HFF-Myc (cell line): ENCODE measurements at places on chromosomes 3 and 15.

DNA sequence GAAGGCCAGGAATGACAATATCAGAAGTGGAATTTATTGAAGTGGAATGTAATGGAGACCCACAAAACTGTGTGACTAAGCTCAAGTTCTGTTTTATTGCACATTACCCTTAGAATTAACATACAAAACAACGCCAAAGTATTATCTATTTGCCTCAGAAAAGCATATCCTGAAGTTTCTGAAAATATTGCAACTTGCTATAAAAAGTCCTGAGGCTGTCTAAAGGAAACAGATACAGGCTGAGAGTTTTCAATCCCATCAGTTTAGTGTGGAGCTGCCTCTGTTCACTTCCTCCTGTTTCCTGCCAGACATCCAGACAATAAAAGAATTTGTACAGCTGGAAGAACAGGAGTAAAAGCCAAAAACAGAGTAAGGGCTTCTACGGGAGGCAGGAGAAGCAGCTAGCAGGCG is 108.8 kb downstream of the FBN1 start:
- DNase-seq, result no peak

GRCh38 chr3:189167027-189167766 is 4.6 kb upstream of the TPRG1 start:
- no peak for DNase-seq

DNA sequence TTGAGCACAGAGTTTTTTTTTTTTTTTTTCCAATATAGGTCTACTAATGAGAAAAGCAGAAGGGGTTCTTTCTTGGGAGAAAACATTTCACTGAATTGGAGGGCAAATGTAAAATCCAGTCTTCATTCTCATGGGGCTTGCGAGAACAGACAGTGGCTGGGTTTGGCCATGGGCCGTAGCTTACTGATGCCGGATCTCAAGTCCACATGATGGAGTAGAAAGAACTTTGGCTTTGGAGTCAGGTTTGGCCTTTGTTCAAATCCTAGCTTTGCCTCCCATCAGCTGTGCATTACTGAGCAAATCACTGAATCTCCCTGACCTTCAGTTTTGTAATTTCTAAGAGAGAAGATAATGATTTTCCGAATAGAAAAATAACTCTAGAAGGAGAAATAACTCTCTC is 59.7 kb downstream of the LMCD1 start:
- DNase-seq, result no peak

DNA sequence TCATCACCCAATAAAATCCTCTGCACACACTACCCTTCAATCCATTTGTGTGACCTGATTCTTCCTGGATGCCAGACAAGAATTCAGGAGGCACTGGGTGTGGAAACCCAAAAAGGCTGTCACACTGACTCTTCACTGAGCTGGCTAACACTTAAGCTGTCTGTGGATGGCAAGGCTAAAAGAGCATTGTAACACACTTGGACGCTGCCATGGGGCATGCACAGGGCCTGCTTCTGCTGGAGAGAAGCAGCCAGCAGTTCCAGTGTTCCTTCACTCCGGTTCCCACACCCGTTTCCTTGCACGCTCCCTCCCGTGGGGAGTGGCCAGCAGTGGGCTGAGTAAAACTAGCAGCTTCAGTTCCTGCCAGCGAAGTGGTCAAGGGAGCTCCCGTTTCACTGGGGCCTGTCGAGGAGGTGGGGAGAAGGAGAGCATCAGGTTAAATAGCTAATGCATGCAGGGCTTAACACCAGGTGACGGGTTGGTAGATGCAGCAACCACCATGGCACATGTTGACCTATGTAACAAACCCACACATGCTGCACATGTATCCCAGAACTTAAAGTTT is 737.1 kb downstream of the FHIT start:
- DNase-seq, result no peak

DNA sequence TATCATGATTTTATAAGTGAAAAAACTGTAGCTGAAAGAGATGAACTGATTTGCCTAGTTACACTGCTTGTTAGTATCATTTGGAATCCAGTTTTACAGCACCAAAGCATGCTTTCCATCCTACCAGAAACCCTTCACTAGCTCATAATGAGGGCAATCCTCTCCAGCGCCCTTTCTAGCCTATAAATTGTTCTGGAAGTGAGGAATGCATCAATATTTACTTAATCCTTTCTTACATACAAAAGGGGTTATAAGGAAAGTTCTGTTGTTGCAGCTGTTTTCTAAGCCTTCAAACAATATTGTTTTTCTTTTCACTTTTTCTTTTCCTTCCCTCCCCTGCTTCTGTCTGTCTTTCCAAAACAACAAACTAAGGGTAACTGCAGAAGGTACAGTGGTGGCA is 11.0 kb upstream of the PCCB start:
- DNase-seq, result no peak

DNA sequence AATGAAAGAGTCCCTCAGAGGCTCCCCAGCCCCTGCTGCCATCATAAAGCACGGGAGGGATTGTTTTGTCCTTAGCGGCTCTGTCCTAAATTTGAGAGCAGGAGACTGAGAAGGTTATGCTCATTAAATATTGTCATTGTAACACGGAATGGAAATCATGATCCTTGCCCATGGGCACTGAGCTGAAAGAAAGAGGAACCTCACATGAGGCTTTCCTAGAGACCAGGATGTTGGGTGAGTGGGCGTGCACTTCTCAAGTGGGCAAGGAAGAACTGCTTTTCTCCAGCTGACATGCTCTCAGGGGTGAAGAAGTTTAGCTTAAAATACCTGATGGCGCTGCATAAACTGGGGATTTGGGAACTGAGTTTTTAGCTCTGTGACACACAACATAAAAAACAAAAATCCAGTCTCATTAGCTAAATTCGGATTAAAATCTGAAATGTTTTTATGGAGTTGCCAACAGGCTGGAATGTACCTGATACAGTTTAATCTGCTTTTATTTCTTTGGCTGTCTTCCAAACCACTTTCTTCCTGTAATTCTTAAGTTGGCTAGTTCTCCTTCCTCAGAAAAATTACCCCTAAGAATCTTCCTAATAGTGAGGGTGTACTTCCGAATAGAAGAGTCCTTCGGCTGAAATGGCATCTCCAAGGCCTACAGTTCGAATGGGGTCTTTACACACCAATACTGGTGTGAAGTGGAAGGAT is 31.7 kb downstream of the ADPGK start:
- DNase-seq, result no peak

DNA sequence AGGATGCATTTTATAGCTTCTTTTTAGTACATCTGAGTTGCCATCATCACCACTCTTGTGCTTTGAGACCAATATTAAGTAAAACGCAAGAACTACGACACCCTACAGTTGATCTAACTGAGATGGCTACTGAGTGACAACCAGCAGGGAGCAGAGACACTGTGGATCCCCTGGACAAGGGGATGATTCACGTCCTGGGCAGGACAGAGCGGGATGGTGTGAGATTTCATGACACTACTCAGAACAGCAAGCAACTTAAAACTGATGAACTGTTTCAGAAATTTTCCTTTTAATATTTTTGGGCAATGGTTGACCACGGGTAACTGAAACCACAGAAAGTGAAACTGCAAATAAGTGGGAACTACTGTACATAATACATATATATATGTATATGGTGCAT is 299.2 kb downstream of the ADAMTS17 start:
- no peak for DNase-seq

DNA sequence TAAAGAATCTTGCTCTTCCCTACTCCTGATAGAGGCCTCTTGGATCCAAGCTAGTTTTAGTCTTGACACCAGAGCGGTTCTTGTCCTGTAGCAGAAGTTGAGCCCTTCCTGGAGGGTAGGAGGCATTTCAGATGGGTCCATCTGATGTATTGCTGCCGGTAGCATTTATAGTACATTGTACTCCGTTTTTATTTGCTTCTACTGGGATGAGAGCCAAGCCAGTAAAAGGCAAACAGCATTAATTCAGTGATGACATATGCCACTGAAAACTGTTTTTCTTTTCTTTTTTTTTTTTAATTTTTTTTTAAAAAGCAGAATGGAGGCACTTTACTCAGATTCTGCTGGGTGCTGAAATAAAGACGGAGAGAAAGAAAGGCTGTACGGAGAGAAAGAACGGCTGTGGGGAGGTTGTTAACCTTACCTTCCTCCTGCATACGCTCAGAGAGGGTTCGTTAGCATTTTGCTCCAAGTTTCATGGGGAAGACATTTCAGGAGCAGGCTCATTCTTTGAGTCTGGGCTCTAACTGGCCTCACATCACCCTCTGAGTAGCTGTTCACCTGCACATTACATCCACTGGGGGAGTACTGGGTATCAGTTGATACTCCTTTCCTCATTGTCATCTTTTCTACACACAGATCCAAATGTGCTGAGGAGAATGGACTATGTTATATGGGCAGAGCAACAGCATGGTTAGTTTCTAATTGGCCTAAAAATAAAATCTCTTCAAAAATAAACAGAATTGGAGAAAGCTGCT is 161.5 kb downstream of the FEZF2 start:
- DNase-seq, result no peak

GRCh38 chr3:37668431-37668817 is 193.3 kb upstream of the CTDSPL start:
- no peak for DNase-seq

DNA sequence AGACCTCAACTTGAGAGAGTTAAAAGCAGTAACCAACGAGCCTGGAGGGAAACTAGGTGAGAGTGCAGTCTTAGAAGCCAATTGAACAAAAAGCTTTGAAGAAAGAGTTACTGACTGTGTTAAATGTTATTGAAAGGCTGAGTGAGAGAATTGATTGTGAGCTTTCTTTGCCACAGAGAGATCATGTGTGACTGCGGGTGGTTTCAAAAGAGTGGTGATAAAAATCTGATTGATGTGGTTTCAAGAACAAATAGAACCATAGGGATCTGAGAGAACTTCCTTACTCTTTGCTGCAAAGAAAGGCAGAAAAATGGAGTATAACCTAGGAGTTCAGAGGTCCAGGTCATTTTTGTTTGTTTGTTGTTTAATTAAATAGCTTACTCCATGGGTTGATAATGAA is 759.9 kb upstream of the ALCAM start:
- no peak for DNase-seq

- no peak for DNase-seq
These were observed 165.3 kb downstream of the SHQ1 start for GRCh38 chr3:72682936-72683452.

DNA sequence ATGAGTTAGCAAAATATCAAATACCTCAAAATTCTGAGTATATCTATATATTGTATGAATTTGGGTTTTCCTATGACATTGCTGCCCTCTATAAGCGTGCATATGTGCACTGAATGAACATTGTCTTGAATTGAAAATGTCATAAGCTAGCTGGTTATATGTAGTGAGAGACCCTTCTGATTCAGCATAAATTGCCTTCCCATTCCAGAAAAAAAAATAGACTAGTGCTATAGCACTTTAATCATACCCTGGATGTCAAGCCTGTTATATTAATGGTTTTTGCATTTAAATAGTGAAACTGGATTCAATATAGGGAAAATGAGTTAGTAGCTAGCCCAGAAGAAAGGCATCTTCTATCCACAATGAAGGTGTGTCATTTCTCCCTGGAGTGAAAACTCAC is 265.1 kb downstream of the TUSC7 start:
- no peak for DNase-seq

- no peak for DNase-seq
These were observed 11.3 kb downstream of the SLCO2A1 start for GRCh38 chr3:134018406-134018805.

GRCh38 chr3:136634821-136635220 is 117.4 kb downstream of the STAG1 start:
- no peak for DNase-seq

DNA sequence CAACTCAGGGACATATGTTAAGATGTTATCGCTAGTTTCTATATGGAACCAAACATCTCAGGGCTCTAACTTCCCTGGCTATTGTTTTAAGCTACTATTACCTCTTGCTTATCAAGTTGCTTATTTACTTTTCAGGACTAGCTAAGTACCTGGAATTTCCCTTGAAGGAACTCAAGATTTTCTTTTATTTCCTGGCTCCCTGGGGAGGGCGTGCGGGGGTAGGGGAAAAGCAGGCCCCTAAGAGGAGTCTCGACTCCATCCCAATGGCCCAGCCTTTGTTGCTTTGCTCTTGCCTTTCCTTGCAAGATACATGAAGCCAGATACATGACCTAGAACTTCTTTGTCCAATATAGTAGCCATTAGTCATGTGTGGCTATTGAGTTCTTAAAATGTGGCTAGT is 76.9 kb upstream of the STXBP5L start:
- no peak for DNase-seq

- no peak for DNase-seq
These were observed 584.9 kb downstream of the AGBL1 start for GRCh38 chr15:86664581-86664980.

DNA sequence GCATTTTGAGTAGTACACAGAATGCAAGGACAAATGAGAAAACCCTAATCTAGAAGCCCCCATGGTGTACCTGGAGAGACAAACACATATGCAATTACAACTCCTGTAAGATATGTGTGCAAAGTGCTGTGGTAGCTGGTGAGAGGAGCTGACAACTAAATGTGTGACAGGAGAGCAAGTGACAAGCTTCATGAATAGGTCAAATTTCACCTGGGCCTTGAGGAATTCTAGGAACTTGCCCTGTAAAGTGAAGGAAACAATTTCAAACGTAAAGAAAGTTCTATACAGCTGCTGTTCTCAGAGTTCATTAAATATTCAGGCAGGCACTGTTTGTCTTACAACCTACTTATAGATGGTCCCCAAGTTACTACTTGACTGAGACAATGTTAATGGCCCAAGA is 437.0 kb downstream of the TUSC7 start:
- DNase-seq, result no peak

- DNase-seq, result no peak
These were observed 120.2 kb downstream of the ATP10A start for GRCh38 chr15:25742776-25743547.

DNA sequence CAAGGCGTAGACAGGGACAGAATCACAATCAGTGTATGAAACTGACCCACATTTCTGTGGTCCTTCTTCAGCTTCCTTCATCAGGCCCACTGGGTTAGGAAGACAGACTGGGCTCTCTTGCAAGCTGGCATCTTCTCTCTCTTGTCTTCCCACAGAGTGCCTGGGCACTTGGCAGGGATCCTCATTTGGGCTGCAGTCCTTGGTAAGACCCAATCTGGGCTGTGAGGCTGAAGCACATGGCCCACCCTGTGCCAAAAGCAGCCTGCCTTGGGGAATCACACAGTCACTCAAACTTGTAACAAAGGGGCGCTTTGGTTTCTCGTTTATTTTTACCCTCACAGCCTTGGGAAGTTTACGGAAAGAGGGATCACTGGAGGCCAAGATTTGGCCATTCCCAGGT is 8.2 kb upstream of the EPHB3 start:
- DNase-seq, result no peak

- DNase-seq, result no peak
These were observed 109.9 kb downstream of the DNAJB8 start for GRCh38 chr3:128356822-128357221.
